Bone marrow (tissue), 2 donors: ENCODE measurements at places on chromosomes 4 and X.

- no peak for DNase-seq
Observed at GRCh38 chr4:52646741-52647140, 12.4 kb downstream of the USP46 start.

GRCh38 chrX:97334850-97335249 is 451.1 kb downstream of the RPA4 start:
- DNase-seq: no peak

- DNase-seq: no peak
Observed at GRCh38 chr4:71212216-71212615, 126.6 kb upstream of the SLC4A4 start.

- DNase-seq: no peak
Observed at GRCh38 chr4:131084997-131085396, 1989.0 kb downstream of the C4orf33 start.

DNA sequence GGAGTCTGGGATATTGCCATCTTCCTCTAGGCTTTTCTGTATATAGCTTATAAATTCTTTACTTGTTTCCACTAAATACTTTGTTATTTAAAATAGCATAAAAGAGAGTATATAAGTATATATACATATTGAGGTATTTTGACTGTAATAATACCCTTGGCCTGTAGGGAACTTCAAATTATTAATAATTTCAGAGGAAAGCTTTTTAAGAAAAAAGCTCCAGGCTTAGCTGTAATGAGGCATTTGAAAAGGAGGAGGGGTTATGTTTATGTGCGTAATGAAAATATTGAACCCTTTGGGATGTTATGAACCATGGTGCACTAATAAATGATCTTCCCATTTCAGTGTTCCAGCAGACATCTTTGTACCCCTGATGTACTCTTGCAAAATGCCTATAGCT is 578.1 kb downstream of the RPA4 start:
- no peak for DNase-seq

GRCh38 chr4:188113156-188113555 is 3.8 kb upstream of the TRIML2 start:
- DNase-seq: no peak

- DNase-seq: no peak
Observed at GRCh38 chr4:153553155-153553818, 87.1 kb downstream of the TMEM131L start.

DNA sequence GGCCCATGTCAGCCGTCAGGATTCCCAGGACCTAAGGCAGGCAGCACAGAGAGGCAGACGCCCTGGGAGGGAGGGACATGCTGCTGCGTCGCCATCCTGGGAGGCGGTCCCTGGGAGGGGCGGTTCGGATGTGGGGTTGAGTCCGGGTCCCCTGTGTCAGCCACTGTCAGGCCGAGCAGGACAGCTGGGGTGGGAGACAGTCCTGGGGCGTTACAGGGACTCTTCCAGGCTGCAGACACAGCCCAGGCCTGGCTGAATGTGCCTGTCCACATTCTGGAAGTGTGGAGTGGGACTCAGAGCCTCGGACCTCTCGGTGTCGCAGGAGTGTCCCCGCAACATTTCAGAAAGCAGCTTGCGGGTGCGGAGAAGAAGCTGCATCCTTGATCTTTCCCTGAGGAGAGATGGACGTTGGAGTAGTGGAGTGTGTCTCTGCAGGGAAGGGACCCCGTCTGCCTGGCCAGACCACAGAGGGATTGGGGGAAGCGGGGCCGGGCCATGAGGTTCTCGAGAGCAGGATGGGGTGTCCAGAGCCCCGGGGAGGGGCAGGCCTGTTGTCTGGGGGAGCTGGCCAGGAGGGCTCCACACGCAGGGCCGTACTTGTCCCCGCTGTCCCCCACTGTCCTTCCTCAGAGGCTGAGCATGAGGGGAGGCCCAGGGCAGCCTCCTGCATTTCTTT is 6.1 kb downstream of the AKAP17A start:
- no peak for DNase-seq

- no peak for DNase-seq
Observed at GRCh38 chr4:7782783-7783182, 156.9 kb downstream of the AFAP1 start.

DNA sequence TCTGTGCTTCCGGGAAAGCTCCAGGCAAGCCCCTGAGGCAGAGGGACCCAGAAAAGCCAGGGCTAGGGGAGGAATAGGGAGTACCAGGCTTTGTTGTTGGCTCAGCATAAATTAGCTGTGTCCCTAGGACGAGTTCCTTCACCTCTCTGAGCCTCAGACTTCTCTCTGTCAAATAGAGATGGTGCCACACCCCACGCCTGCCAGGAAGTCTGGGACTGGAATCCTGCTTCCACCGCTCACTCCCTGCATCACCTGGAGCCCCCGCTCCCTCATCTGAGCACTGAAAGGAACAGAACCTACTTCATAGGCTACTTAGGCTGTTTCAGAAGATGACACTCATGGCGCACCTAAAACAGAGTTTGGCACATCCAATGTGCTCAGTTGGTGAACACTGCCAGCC is 8.1 kb upstream of the JAKMIP1 start:
- DNase-seq: no peak

- no peak for DNase-seq
Observed at GRCh38 chr4:126888968-126889367, 743.8 kb upstream of the INTU start.

DNA sequence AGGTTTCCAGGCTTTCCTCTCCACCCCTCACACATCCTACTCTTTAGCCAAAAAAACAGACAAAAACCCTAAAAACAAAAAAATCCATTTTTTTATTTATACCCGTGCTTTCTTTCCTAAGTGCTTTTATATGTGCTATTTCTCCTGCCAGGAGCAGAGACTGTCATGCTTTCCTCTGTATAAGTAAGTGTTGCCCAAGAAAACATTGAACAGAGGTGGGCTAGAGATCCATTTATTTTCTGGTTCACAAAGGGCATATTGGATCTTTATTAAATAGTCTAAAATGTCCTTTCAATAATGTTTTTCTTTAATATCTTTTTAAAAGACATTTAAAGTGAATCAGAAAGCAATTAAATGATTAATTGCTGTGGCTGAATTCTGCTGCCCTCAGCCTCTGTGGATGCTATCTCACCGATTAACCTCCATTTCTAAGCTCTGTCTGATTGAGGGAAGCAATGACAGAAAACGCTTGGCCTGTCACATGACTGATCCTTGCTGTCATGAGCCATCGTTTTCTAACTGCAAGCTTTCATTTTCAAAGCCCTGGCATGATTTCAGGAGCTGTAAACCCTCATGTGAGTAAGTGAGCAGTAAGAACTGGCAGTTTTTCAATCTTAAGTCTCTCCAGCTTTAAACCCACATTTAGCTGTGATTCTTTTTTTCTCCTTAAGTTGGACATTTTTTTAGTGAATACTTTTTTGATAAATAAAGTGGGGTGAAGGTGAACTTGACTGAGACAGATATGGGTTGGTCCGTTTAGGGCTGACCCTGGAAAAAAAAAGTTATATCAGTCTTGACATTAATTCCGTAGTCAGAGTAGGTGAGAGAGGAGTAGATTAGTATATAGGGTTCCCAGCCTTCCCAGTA is 180.7 kb upstream of the PGRMC2 start:
- DNase-seq: no peak

DNA sequence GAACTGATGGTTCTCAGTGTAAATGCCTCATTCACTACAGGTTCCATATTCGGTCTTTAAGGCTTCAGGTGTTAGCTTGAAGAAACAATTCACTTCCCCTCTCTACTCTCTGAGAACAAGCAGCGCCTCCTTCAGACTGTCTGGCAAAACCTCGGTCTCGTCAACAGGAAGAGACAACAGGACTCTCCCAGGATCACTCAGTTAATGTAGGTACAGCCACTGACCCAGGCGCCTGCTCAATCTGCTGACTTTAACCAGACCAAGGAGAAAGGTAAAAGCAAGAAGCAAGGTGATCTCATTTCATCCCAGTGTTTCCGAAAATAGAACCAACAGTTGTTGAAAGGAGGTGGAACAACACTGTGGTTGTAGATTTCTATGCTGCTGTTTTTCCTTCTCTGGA is 102.2 kb downstream of the SLC2A9 start:
- no peak for DNase-seq

DNA sequence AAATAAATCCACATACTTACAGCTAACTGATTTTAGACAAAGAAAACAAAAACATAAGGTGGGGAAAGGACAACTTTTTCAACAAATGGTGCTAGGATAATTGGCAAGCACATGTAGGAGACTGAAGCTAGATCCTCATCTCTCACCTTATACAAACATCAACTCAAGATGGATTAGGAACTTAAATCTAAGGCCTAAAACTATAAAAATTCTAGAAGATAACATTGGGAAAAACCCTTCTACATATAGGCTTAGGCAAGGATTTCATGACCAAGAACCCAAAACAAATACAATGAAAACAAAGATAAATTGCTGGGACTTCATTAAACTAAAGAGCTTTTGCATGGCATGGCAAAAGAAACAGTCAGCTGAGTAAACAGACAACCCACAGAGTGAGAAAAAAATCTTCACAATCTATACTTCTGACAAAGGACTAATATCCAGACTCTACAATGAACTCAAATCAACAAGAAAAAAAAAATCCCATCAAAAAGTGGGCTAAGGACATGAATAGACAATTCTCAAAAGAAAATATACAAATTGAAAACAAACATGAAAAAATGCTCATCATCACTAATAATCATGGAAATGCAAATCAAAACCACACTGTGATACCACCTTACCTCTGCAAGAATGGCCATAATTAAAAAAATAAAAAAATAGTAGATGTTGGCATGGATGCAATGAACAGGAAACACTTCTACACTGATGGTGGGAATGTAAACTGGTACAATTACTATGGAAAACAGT is 14.1 kb upstream of the AFP start:
- no peak for DNase-seq

DNA sequence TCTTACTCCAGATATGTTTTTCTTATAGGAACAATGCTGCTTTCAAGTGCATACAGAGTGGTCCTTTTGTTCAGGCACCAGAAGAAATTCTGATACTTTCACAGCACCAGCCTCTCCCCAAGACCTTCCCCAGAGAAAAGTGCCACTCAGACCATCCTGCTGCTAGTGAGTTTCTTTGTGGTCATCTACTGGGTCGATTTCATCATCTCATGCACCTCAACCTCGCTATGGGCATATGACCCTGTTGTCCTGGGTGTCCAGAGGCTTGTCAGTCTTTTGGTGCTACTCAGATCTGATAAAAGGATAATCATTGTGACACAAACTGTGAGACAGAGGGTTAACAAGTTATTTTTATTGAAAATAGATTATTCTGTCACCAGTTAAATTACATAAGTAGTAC is 39.5 kb downstream of the WDR13 start:
- no peak for DNase-seq

GRCh38 chr4:176635372-176636261 is 157.1 kb downstream of the VEGFC start:
- no peak for DNase-seq

GRCh38 chrX:100931218-100931924 is 2.7 kb upstream of the XKRX start:
- DNase-seq: no peak

- no peak for DNase-seq
Observed at GRCh38 chr4:164997324-164997723, 19.9 kb upstream of the TRIM61 start.

DNA sequence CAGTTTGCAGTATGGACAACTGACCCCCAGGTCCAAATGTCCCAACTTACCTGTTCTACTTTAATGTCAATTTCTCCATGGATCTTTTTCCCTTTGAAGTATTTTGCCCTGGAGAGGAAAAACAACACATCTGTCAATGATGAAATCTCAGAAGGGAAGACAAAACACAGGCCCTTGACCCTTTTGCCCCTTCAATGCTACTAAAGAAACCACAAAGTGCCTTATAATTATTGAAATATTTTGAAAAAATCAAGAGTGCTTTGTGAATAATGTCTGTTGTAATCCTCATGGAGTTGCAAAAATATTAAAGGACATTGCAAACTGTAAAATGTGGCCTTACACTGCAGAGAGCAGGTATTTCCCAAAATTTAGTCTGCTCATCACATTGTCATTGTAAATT is 12.6 kb downstream of the SYN1 start:
- DNase-seq: no peak

- no peak for DNase-seq
Observed at GRCh38 chr4:88791274-88791673, 93.6 kb upstream of the NAP1L5 start.

DNA sequence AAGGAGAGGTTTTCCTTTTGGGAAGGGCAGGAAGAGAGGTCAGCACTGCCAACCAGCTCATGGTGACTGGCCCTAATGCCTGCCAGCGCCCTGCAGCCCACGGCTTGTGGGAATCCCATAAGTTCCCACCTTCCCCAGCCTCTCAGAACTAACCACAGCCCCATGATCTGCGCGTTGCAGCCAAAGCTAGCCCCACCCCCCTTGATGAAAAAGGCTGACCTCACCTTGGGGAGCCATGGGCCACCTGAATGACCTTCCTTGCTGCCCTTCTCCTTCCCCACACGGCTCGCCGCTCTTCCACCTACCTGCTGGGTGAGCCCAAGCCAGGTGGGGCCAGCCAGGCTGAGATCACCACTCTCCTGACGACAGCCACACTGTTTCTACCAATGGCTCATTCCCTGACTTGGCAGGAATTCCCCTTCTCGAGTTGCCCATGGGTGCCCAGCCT is 3.9 kb upstream of the ELF4 start:
- no peak for DNase-seq

GRCh38 chr4:142607976-142608375 is 238.1 kb downstream of the INPP4B start:
- DNase-seq: no peak

DNA sequence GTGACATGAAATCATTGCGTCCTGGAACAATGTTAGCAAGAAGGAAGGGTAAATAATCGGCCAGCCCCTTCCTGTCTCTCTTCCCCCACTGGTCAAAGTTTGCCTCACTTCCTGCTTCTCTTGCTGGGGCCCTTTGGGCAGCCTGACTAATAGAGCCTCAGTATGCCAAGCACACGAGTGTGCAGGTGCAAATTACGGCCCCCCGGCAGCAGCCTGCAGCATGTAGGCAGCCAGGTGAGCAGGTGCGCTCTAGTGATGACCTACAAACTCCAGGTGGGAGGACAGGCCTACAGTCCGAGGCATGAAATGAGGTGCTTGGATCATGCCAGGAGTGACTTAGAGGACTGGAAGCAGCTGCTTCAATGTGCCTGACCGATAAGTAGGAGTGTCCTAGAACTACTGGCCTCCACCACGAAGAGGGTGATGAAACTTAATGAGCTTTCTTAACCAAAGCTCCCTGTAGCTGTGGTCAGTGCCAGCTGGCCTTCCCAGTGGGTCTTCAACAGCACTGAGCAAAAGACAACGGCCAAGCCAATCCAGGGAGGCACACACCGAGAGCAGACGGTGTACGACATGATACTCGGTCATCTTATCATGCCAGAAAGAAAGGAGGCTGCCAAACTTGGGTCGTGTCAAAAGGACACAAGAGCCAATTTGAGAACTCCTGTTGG is 26.1 kb upstream of the FAT1 start:
- DNase-seq: no peak
